ENCODE measurements at places on chromosomes 2 and 18.

- no peak for DNase-seq
These were observed 56.6 kb upstream of the MAP2 start for GRCh38 chr2:209367075-209367747.

DNA sequence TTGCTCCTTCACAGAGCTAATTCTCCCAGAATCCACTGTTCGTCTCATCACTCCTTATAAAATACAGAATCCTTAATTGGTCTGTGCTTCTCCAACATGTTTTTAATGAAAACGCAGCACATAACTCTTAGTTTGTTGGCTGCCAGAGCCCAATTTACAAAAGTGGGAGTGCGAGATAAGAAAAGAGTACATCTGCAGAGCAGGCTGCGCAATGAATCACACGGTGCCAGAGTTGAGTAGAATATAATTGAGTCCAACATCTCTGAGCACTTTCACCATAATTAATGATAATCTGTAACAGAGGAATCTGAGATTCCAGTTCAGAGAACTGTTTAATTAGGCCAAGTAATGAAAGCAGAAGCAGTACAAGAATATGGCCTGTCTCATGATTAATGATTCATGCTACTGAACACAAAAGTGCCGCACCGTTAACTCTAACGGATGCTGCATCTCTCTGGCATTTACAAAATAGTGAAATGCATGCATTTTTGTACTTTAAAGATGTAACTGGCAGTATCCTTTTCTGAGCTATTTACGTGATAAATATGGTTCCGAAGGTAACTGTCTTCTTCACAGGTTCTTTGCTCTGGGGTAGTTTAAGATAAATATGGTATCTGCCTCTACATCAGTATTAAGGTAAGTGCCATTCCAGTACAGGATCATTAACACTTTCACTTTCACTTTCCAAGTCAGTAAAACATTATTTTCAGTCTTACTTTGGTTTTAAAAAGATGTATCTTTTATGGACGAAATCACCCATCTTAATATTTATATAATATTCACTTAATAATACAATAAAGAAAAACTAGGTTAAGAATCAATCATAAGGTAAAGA lies 785.6 kb downstream of the NR4A2 start:
- no peak for DNase-seq

DNA sequence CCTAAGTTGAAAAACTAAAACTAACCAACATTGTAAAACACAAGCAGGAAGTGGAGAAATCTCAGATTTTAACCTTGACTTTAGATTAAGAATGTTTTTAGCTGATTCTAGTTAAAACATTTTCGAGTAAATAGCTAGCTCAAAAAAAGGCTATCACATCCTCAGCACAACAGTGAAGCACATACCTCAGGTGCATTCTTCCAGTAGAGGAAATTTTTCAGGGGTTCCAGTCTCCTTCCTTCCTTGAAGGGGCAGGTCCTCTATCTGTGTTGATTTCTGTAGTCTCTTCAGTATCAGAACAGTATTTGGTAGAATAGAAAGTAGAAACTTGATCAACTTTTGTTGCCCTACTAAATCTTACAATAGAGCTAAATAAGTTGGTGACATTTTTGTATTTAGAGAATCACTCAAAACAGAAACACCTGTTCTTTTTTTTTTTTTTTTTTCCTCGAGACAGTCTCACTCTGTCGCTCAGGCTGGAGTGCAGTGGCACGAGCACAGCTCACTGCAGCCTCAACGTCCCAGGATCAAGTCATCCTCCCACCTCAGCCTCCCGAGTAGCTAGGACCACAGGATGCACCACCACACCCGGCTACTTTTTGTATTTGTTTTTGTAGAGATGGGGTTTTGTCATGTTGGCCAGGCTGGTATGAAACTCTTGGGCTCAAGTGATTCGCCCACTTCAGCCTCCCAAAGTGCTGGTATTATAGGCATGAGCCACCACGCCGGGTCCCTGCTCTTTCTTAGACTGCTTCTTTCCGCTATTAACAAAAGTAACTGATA lies 6.9 kb upstream of the GPR155 start:
- no peak for DNase-seq

DNA sequence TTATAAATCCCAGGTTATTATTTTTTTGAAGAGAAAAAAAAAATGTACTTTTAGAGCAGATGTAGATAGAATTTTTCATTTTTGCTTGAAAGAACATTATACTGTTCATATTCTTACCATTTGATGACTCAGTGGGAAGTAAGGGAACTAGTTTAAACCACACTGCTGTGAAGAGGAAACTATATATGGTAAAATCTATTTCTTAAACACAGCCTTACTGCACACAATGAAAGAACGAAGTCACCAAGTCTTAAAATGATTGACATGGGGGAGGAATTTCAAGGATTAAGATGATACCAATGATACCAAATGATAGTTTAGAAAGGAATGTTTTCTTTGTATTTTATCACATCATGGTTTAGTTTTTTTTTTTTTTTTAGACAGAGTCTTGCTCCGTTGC lies 5.0 kb downstream of the ACTR2 start:
- no peak for DNase-seq

DNA sequence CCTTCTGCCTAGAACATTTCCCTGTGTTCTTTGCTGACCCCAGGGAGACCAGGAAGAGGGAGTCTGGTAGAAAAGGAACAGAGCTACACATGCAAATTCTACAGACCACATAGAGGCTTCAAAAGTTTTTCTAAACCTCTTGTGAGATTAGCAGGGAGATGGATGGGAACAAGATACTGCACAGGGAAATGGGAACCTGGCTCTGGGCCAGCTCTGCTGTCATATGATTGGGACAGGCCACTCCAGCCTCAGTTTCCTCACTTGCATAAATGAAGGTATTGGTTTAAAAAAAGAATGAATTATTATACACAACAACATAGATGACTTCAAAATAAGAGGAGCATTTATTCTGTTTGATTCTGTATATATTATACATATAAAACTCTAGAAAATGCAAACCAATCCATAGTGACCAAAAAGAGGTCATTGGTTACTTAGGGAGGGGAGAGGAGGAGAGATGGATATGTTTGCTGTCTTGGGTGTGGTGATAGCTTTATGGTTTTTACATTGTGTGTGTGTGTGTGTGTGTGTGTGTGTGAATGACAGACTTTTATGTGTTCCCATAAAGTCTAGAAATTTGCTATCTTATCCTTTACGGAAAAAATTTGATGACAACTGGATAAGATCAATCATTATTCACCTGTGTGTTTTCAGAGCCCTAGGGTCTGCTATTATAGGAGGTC lies 115.5 kb downstream of the MGAT5 start:
- DNase-seq: no peak

GRCh38 chr2:45974056-45974455 lies 322.6 kb downstream of the PRKCE start:
- no peak for DNase-seq

Measured in NCI-H1417 (cell line).